SHP77 treated with DMSO at 0.1 percent for 48 hours (cell line): ENCODE measurements at places on chromosomes 3 and 15.

DNA sequence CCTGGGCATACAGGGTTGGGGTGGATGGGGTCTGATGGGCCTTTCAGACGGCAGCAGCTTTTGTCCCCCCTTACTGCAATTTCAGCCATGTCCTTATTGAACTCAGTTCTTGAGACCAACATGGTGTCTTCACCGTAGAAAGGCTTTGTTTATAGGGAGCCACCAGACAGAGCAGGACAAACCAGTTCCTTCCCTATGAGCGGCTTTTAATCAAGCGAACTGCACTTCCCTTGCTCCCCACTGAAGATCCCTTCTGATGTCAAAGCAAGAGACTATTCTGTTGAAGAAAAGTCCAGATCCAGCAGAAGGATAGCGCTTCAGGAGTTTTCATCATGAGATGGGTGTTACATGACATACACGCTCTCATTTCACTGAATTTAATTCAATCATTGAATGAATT, 100.4 kb downstream of the CD47 start:
- no peak for DNase-seq

DNA sequence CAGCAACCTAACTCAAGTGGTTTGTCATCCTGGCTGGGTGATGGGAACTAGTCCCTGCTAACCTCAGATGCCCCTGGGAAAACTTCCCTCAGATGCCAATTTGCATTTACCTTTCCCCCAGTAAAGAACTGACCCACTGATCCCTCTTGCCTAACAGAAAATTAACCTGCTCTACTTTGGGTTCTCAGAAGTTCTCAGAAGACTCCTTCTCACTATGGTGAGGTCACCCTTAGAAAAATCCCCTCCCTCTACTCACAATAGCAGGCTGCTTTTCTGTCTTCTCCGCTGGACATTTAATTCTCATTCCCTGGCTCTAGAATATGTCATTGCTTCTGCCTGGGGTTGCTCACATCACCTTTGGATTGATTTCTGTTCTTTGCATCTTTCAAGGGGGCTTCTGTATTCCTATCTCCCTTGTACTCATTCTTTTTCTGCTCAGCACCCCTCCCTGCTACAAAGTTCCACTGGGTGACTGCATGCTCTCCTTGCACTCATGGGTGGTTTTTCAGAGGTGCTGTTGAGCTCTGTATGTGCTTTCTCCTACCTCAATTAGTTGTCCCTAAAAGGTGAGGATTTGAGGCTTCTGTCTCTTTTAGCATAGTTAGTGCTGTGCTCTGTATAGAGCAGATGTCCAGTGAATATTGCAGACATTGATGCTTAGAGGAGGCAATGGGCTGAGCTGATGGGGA, 869 bp downstream of the PLA1A start:
- no peak for DNase-seq

DNA sequence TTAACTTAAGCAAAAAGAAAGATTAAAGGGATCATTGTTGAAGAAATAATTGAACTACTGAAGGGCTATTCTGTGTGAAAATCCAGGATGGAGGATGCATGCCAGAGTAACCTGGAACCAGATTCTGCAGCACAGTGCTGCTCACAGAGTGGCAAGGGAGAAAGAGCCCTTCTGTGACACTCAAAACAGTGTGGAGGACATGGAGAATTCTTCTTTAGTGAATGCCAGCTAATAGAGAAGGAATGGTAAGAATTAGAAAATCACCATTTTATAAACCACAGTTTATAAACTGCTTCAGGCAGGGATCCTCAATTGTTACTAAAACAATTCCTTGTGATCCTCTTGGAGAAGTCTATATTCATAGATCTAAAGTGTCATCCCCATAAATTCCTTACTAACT, 70.4 kb upstream of the ARHGEF26 start:
- no peak for DNase-seq

DNA sequence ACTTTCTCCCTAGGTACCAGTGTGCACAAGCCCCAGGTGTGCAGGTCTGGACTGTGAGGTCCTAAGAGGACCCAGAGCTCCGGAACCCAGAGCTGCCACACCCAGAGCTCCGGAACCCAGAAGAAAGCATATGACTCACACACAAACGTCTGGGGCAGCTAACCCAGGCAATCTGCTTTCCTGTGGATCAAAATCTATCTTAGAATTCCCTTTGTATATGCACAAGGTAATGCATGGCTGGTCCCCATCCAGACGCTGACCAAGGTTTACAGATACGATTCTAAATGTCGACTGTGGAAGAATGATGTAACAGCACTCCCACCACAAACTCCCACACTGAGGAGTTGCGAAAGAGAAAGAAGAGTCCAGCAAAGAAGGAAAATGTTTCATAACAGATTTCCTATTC, 15.7 kb downstream of the KCNMB2 start:
- no peak for DNase-seq

GRCh38 chr3:192819001-192819569, 91.7 kb upstream of the FGF12 start:
- no peak for DNase-seq

GRCh38 chr15:98967916-98968315, 39.7 kb downstream of the PGPEP1L start:
- no peak for DNase-seq

GRCh38 chr15:62637950-62638619, 404.5 kb upstream of the TPM1 start:
- DNase-seq, result no peak

GRCh38 chr3:159196359-159196758, 394.5 kb downstream of the MFSD1 start:
- no peak for DNase-seq

DNA sequence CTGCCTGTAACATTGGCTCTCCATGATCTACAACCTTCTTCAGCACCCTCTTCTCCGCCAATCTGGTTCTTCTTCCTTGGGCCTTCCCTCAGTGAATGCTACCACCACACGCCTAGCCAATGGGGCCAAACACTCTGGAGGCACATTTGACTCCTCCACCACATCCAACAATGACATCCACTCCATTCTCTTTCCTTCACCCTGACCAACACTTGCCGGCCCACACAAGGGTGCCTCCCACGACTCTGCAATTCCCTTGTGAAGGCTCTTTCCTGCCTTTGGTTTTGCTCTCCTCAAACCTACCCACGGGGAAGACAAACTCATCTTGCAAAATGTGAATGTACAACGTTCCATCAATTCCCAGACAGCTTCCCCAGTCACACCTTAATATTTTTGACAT, 263.8 kb downstream of the FOXP1 start:
- no peak for DNase-seq

DNA sequence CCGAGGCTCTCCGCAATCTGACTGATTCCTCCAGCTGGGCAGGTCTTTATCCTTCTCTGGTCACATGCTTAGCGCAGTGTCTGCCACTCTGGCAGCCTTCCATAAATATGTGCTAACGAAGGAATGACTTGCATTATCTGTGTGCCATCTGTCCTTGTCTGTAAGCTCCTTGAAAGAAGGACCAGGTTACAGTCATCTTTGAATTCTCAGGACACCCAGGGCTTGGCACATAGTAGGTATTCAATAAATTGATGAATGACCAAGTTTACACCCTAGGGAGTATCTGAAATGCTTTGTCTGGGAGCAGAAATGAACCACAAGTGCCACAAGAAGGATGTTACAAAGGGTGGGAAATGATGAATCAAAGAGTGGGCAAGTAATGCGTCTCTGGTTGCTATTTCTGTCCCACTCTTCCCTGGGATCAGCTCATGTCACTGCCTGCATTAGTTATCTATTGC, 16.5 kb upstream of the FAM3D start:
- DNase-seq, result peak; percentile 5

DNA sequence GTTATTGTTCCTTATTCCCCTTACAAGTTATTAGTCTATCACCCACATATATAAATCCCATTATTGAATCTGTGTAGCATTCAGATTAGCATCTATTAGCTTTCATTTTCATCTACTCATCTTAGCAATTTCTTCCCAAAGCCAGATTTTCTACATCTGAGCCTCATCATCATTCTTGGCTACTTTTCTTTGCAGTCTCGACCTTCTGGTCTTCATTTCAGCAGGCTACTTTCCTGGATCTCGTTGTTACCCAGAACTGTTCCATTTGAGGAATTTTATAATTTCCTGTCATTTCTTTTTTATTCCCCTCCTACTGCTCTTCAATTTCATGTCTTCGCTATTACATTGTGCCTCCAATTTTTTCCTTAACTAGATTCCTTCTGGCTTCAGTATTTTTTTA, 51.8 kb downstream of the SPRED1 start:
- DNase-seq, result no peak

DNA sequence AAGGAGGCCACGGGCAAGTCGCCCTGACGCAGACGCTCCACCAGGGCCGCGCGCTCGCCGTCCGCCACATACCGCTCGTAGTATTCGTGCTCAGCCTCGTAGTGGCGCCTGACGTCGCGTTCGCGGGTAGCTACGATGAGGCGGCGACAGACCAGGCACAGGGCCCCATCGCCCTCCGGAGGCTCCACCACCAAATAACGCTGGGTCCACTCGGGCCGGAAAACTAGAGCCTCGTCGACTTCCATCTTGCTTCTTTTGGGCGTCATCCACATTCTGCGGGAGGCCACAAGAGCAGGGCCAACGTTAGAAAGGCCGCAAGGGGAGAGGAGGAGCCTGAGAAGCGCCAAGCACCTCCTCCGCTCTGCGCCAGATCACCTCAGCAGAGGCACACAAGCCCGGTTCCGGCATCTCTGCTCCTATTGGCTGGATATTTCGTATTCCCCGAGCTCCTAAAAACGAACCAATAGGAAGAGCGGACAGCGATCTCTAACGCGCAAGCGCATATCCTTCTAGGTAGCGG, at the start of gene EPM2AIP1:
TSS of gene EPM2AIP1 (minus strand) at position 326 of the 520 bp plus-strand sequence. CDS start at position 272, 54 bp downstream.
- no peak for DNase-seq

- DNase-seq, result no peak
Observed at GRCh38 chr3:146342989-146343388, 92.1 kb upstream of the PLSCR4 start.

- no peak for DNase-seq
Observed at GRCh38 chr3:50266017-50266416, 2.9 kb upstream of the SEMA3B start.
